ENCODE measurements at places on chromosomes 2 and 18. TPM values are rescaled to one million over a fixed set of nuclear protein-coding genes. Genes with fewer than 3 reads are reported as not detected.

ETAA1 gene
- total RNA-seq = 3.0 TPM

DPP4 gene
- 1.4 TPM for total RNA-seq

FBXO15 gene
- total RNA-seq = 0.30 TPM

DNA sequence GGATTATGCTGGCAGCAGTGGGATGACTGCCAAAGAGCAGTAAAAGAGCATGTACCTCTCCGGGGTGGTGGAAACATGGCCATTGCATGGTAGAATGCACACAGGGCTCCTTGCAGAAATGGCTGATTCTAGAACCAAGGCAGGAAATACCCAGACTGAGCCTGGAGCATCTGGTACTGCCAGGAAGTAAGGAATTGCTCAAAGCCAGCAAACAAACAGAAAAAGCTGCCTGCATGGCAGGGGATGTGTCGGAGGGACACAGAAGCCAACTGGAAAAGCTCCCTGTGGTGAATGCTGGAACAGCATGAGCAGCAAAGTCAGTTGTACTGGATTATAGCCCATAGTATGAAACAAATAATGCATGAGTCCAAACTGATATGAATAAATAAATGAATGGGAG is 78.0 kb upstream of the NFATC1 start:
- DNase-seq = no peak

DNA sequence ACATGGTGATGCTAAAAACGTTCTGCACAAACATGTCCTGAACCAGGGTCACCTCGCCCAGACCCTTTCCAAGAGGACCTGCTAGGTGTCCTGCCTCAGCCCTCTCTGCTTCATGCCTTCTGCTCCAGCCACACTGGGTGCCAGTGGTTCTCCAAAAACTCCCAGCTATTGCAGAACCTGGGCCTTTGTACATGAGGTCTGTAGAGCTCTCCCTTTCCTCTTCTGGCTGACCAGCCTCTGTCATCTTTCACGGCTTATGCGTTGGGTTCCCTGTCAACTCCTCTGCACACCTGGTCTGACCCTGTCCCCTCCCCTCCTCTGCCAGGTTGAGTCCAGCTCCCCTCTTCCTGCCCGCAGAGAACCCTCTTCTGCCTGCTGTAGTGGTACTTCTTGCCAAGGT is 35.5 kb upstream of the IGFBP5 start:
- no peak for DNase-seq

- DNase-seq = no peak
Measured at GRCh38 chr18:14925281-14925709, 177.3 kb downstream of the ANKRD30B start.

CYTIP gene
- total RNA-seq = 0.48 TPM

DNA sequence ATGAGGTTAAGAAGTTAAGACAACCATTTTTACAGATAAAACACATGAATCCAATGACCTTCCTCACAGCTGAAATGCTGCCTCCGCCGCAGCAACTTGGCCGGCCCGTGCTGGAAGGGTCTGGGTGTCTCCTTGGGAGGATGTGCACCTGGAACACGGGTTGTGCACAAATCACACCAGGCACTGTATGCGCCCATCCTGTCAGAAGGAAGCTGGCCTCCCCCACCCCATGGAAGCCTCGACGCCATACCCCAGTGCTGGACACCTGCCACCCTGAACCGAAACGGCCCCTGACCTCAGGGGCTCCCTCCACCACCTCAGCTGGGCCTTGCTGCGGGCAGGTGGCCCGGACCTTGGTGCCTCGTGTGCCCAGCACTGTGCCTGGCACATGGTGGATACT is 111.8 kb downstream of the PXDN start:
- DNase-seq = no peak
